ENCODE measurements at places on chromosomes 11 and 22. TPM values are rescaled to one million over a fixed set of nuclear protein-coding genes. Genes with fewer than 3 reads are reported as not detected.

- no peaks in the 10 kb centered on the region for H3K36me3 ChIP-seq
- no peak overlapping the region for H3K27ac ChIP-seq
- no peaks in the 10 kb centered on the region for H3K27me3 ChIP-seq
Measured at GRCh38 chr11:33633251-33634003, 67.2 kb downstream of the C11orf91 start.

Gene DBX1
- total RNA-seq, result not detected

Gene GRAMD4
- 18.4 TPM for total RNA-seq

DNA sequence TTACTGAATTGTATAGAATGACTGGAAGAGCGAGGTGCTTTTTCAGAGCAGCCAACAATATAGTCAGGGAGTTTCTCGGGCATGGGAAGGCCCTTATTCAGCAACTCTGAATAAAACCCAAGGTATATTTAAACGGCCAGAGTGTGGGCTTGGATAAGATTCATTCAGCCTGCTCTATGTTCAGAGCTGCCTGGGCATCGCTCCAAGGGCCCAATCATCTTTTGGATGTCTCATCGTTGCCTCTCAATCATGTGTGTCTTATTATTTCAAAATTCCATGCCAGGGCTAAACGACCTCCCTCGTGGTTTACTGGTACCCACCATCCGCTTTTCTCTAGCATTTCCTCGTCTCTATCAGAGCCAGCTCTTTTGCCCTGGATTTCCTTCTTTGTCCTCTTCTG lies 19.5 kb upstream of the NTM start:
- DNase-seq, result no peak
- no peak overlapping the region for H3K27ac ChIP-seq
- no peak overlapping the region for H3K4me3 ChIP-seq
- no peaks in the 10 kb centered on the region for H3K36me3 ChIP-seq
- H3K27me3 ChIP-seq, result peaks cover 12% of the 10 kb centered on the region

Gene CRYBA4
- total RNA-seq, result not detected

Gene ENTHD1
- total RNA-seq, result not detected

DNA sequence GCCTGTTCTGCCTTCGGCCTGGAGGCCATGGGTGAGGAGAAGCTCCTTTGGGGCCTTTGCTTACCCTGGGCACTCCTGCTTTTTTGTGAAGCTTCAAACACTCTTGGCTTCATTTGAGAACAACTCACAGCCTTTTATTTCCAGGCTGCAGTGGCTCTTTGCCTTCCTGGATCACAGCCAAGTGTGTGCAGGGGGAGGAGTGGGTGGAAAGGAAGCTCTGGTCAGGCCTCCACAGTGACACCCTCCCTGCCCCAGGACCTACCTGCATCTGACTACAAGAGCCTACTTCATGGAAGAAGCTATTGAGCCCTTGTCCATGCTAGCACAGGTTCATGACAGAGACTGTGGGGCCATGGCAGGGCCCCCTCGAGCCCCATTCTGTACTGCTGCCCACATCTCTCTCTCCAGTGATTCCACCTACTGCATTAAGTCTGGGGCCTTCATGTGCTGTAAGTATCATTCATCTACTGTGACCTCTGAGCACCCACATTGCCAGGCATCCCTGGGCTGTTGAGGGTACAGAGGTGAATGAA lies 52.3 kb downstream of the GAB4 start:
- H3K4me3 ChIP-seq, result no peak overlapping the region
- H3K4me1 ChIP-seq, result no peaks in the 10 kb centered on the region
- no peaks in the 10 kb centered on the region for H3K27me3 ChIP-seq
- no peak overlapping the region for H3K27ac ChIP-seq

- no peak overlapping the region for H3K4me3 ChIP-seq
- H3K27me3 ChIP-seq, result peaks cover 47% of the 10 kb centered on the region
Measured at GRCh38 chr11:2136209-2136951, 2.8 kb downstream of the IGF2 start.

DNA sequence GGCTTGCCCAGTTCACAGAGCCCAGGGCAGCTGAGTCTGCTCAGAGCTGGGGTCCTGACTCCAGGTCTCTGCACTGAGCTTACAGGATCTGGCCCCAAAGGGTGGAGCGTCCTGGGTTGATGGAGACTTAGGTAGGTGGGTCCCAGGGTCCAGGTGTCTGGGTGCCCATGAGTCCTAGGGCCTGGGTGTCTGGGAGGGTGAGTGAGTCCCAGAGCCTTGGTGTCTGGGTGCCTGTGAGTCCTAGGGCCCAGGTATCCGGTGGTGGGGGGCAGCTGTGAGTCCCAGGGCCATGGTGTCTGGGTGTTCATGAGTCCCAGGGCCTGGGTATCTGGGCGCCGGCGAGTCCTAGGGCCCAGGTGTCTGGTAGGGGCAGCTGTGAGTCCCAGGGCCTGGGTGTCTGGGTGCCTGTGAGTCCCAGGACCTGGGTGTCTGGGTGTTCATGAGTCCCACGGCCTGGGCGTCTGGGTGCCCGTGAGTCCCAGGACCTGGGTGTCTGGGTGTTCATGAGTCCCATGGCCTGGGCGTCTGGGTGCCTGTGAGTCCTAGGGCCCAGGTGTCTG lies 1505.6 kb downstream of the BRD1 start:
- no peaks in the 10 kb centered on the region for H3K4me1 ChIP-seq
- no peaks in the 10 kb centered on the region for H3K36me3 ChIP-seq
- DNase-seq, result no peak
- H3K4me3 ChIP-seq, result no peak overlapping the region
- H3K27me3 ChIP-seq, result no peaks in the 10 kb centered on the region

DNA sequence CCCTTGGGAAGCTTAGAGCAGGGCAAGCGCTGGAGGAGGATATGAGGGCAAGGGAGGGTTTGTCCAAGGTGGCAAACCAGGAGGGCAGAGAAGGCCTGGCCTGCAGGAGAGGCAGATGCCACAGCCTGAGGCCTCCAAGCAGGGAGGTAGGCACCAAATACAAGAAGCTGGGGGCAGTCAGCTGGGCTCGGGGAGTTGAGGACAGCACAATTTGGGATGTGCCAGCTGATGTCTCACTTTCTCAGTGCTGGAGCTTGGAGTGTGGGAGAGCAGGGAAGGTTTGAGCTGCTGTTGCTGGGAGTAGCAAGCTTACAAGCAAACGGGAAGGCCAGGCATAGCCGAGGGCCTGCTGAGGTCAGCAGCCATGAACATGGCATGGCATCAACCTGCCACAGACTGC lies 4.0 kb downstream of the ZDHHC24 start:
- no peak for DNase-seq
- peaks cover 4% of the 10 kb centered on the region for H3K4me1 ChIP-seq
- H3K36me3 ChIP-seq, result no peaks in the 10 kb centered on the region

- peak overlapping the region; percentile 96 for H3K27ac ChIP-seq
- DNase-seq, result peak; percentile 28
- H3K27me3 ChIP-seq, result no peaks in the 10 kb centered on the region
- peaks cover 12% of the 10 kb centered on the region for H3K4me1 ChIP-seq
Measured at GRCh38 chr22:49825944-49826602, 1.6 kb downstream of the BRD1 start.

DNA sequence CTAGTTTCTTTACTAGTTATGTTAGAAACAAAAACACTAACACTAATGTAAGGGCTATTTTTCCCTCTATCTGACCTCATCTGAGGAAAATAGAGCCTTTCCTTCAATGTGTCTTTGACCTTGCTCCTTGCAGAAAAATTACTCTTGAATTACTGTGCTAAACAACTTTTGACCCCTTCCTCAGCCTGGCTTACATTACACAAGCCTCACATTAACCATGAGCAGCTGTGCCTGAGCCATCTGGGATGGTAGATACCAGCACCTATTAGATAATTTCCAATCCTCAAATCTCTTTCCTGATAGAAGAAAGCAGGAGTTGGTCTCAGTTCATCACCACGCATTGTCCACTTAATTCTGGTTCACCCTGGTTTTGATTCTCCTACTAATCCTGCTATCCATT lies 134.4 kb upstream of the NCAM1 start:
- H3K27me3 ChIP-seq, result no peaks in the 10 kb centered on the region
- no peak for DNase-seq
- no peak overlapping the region for H3K27ac ChIP-seq
- H3K4me1 ChIP-seq, result peaks cover 4% of the 10 kb centered on the region
- H3K36me3 ChIP-seq, result no peaks in the 10 kb centered on the region

DNA sequence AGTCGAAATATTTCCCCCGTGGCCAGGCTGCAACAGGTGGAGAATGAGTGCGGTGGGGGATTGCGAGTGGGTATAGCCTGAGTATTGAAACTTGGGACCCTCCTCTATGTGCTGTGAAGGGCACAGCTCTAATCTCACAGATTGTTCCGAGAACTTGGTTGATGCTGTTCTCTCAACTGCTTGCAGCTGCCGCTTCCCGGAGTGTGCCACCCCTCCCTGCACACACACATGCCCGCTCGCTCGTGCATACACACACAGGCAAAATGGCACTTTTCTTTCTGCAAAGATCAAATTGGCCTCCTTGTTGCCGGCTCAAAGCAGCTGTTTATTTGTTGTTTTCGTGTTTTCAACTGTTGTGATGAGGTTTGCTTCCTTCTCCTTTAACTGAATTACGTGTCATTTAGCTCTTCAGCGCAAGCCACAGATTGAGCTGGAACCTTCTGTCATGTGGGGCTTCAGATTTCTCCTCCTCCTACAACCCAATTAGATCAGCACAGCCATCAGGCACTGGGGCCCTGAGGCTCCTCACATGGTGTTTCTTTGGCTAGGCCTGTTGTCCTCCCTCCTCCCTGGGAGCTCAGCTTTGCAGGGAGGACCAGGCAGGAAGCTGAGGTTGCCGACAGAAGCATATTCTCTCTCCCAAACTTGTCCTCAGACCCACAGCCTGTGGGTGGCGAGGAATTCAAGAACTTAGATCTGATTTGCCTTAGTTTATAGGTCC lies 13.9 kb upstream of the B3GAT1 start:
- H3K27me3 ChIP-seq, result no peaks in the 10 kb centered on the region
- H3K4me3 ChIP-seq, result no peak overlapping the region
- H3K4me1 ChIP-seq, result no peaks in the 10 kb centered on the region
- no peak for DNase-seq
- H3K36me3 ChIP-seq, result no peaks in the 10 kb centered on the region

Gene GPR83
- 0.06 TPM for total RNA-seq

GRCh38 chr11:13045734-13046133 lies 36.6 kb downstream of the RASSF10 start:
- H3K27ac ChIP-seq, result no peak overlapping the region
- H3K36me3 ChIP-seq, result no peaks in the 10 kb centered on the region
- H3K27me3 ChIP-seq, result peaks cover 27% of the 10 kb centered on the region
- DNase-seq, result no peak

- H3K4me1 ChIP-seq, result peaks cover 4% of the 10 kb centered on the region
- H3K27me3 ChIP-seq, result no peaks in the 10 kb centered on the region
- H3K4me3 ChIP-seq, result no peak overlapping the region
Measured at GRCh38 chr11:67617243-67617953, 10.7 kb downstream of the NDUFV1 start.

Gene TIGD3
- total RNA-seq, result 2.3 TPM

Gene MRGPRX4
- not detected for total RNA-seq

- H3K36me3 ChIP-seq, result no peaks in the 10 kb centered on the region
- no peaks in the 10 kb centered on the region for H3K4me1 ChIP-seq
- no peak overlapping the region for H3K27ac ChIP-seq
- H3K27me3 ChIP-seq, result peaks cover 25% of the 10 kb centered on the region
Measured at GRCh38 chr22:37431366-37431765, 4.1 kb upstream of the ELFN2 start.

- peaks cover 4% of the 10 kb centered on the region for H3K36me3 ChIP-seq
- H3K27ac ChIP-seq, result peak overlapping the region; percentile 23
- no peak overlapping the region for H3K4me3 ChIP-seq
- DNase-seq, result no peak
Measured at GRCh38 chr22:23184764-23185113, 4.4 kb downstream of the BCR start.

DNA sequence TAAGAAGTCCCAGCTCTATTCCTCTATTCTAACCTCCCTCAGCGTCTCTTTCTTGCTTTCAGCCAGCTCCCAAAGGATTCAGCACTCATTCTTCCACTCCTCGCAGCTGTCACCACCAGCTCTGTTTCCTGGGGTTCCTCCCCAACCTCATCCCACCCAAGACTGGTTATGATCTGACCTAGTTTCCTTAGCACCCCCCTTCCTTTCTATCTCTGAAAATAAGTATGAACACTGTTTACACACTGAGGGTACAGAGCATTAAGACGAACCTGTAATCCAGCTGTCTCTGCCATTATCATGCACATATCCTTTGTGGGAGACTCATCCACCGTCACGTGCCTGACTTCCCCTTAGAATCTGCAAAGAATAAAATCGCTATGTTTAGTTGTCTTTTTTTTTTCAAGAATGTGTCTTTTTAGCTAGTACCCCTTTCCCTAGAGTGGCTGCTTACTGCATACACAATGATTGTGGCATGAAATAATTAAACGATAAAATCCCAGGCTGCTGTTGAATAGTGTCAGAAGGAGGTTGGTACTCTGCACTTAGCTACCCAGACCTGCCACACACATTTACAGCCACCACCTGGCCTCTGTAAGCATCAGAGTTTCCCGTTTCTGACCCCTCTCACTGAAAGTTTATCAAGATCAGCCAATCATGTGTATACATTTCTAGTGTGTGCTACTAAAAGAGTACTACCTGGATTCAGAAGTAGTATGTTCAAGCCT lies 26.9 kb upstream of the CSTF3 start:
- H3K4me1 ChIP-seq, result no peaks in the 10 kb centered on the region
- H3K36me3 ChIP-seq, result no peaks in the 10 kb centered on the region
- H3K27ac ChIP-seq, result no peak overlapping the region
- no peak for DNase-seq
- no peak overlapping the region for H3K4me3 ChIP-seq

Gene PYGM
- total RNA-seq, result 2.4 TPM

GRCh38 chr11:129815596-129816461 lies at the start of gene TMEM45B:
TSS of gene TMEM45B (plus strand) at chr11:129815848. CDS start at chr11:129852483, 36,635 bp downstream.
- no peaks in the 10 kb centered on the region for H3K36me3 ChIP-seq
- peak within 1 kb of the TSS; percentile 21 for H3K4me3 ChIP-seq
- H3K4me1 ChIP-seq, result no peaks in the 10 kb centered on the region
- DNase-seq, result no peak
- peaks cover 27% of the 10 kb centered on the region for H3K27me3 ChIP-seq

Gene ARHGAP20
- total RNA-seq, result 7.9 TPM

Gene SWAP70
- 21.1 TPM for total RNA-seq

Gene ANO1
- 0.59 TPM for total RNA-seq

Gene F2
- not detected for total RNA-seq

- no peaks in the 10 kb centered on the region for H3K36me3 ChIP-seq
- no peak overlapping the region for H3K27ac ChIP-seq
- no peak overlapping the region for H3K4me3 ChIP-seq
- DNase-seq, result no peak
- no peaks in the 10 kb centered on the region for H3K27me3 ChIP-seq
Measured at GRCh38 chr11:70233511-70233934, 30.4 kb downstream of the FADD start.

Gene USP2
- total RNA-seq, result 6.2 TPM

DNA sequence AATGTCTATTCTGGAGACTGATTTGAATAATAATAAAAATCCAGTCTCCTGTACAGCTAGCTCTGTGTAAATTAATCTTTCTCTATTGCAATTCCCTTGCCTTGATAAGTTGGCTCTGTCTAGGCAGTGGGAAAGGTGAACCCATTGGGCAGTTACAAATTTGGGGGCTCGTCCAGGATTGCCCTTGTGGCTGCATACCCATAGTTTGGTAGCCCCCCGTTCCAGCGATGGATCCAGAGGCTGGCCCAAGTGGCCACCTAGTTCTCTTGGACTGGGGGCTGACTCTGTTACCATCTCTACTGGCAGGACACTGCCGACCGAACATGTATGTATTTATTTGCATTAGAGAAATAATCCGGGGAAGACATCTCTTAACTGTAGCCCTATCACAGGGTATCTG lies 326.2 kb upstream of the PDGFD start:
- H3K27ac ChIP-seq, result no peak overlapping the region
- H3K36me3 ChIP-seq, result no peaks in the 10 kb centered on the region
- DNase-seq, result no peak
- H3K27me3 ChIP-seq, result no peaks in the 10 kb centered on the region
- H3K4me3 ChIP-seq, result no peak overlapping the region
